RWPE2 (cell line): ENCODE measurements at places on chromosomes 2 and 18.

- DNase-seq: no peak
- H3K4me3 ChIP-seq: no peak overlapping the region
- H3K27ac ChIP-seq: no peak overlapping the region
- H3K36me3 ChIP-seq: no peaks in the 10 kb centered on the region
- H3K27me3 ChIP-seq: no peaks in the 10 kb centered on the region
Observed at GRCh38 chr2:96783388-96783787, 22.7 kb downstream of the CNNM4 start.

DNA sequence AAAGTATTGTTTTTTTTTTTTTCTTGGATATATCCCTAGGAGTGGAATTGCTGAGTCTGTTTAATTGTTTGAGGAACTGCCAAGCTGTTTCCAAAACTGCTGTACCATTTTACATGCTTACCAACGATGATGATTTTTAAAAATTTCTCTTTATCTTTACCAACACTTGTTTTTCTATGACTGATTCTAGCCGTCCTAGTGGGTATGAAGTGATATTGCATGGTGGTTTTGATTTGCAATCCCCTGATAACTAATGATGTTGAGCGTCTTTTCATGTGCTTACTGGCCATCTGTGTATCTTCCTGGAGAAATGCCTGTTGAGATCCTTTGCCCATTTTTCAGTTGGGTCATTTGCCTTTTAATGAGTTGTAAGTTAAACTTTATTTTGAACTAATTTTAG, 8.8 kb upstream of the AOX1 start:
- no peaks in the 10 kb centered on the region for H3K27me3 ChIP-seq
- no peak overlapping the region for H3K27ac ChIP-seq
- no peaks in the 10 kb centered on the region for H3K4me1 ChIP-seq
- DNase-seq: no peak

- DNase-seq: no peak
- H3K36me3 ChIP-seq: no peaks in the 10 kb centered on the region
- H3K4me3 ChIP-seq: no peak overlapping the region
- no peaks in the 10 kb centered on the region for H3K4me1 ChIP-seq
Observed at GRCh38 chr2:9020267-9020666, 16.8 kb upstream of the MBOAT2 start.

DNA sequence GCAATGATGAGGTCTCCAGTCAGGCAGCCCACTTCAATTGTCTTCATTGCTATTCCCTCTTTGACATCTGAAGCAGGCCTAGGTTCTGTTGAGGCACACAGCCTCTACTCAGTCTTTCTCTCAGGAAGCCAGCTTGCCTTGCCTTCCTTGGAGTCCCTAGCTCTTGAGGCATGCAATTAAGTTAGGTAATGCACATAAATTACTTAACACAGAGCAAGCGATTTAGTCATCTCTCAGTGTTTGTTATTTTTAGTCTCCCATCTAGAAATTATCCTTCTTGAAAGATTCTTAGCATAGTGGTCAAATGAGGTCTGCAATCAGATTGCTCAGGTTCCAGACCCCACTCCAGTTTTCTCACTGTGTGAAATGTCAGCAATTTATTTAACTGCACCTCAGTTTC, 32.0 kb downstream of the SULT1C4 start:
- H3K27ac ChIP-seq: no peak overlapping the region
- peaks cover 23% of the 10 kb centered on the region for H3K4me1 ChIP-seq
- H3K36me3 ChIP-seq: no peaks in the 10 kb centered on the region
- no peaks in the 10 kb centered on the region for H3K27me3 ChIP-seq
- DNase-seq: no peak
- H3K4me3 ChIP-seq: no peak overlapping the region

DNA sequence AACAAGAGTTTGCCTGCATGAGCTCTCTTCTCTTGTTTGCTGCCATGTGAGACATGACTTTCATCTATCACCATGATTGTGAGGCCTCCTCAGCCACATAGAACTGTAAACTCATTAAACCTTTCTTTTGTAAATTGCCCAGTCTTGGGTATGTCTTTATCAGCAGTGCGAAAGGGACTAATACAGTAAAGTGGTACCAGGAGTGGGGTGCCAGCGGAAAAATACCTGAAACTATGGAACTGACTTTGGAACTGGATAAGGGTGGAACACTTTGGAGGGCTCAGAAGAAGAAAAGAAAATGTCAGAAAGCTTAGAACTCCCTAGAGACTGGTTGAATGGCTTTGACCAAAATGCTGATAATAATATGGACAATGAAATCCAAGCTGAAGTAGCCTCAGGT, 260.9 kb downstream of the DSC3 start:
- H3K27me3 ChIP-seq: no peaks in the 10 kb centered on the region
- no peak overlapping the region for H3K27ac ChIP-seq
- no peaks in the 10 kb centered on the region for H3K4me1 ChIP-seq
- H3K4me3 ChIP-seq: no peak overlapping the region
- no peaks in the 10 kb centered on the region for H3K36me3 ChIP-seq
